ENCODE measurements at places on chromosomes 12 and 14. TPM values are rescaled to one million over a fixed set of nuclear protein-coding genes. Genes with fewer than 3 reads are reported as not detected.

KRT2 gene
- not detected for total RNA-seq

RERG gene
- not detected for total RNA-seq

ZC3H10 gene
- total RNA-seq = 0.62 TPM

DLGAP5 gene
- 44.8 TPM for total RNA-seq

RFX4 gene
- not detected for total RNA-seq

TOMM20L gene
- not detected for total RNA-seq

CLEC1B gene
- total RNA-seq = not detected

OVCH1 gene
- not detected for total RNA-seq

CLEC1A gene
- total RNA-seq = not detected

RASSF3 gene
- total RNA-seq = 8.2 TPM

RPL10L gene
- total RNA-seq = not detected

CCDC197 gene
- total RNA-seq = not detected

PELI2 gene
- total RNA-seq = 0.08 TPM

MTA1 gene
- total RNA-seq = 46.4 TPM

CLEC6A gene
- total RNA-seq = not detected

FOXG1 gene
- total RNA-seq = not detected

PPHLN1 gene
- 59.9 TPM for total RNA-seq

TAS2R42 gene
- not detected for total RNA-seq

OR6C2 gene
- not detected for total RNA-seq

FGF23 gene
- total RNA-seq = not detected

KCNC2 gene
- not detected for total RNA-seq

EIF2S3B gene
- 4.6 TPM for total RNA-seq

HHIPL1 gene
- total RNA-seq = 1.6 TPM

CIROP gene
- total RNA-seq = not detected

ARMH4 gene
- 0.04 TPM for total RNA-seq

LRP1-AS gene
- not detected for total RNA-seq

PMCH gene
- not detected for total RNA-seq

ESPL1 gene
- 15.2 TPM for total RNA-seq

LRRC10 gene
- total RNA-seq = not detected
